Esophagus squamous epithelium (tissue), 5 donors: ENCODE measurements at places on chromosomes 2 and 18.

DNA sequence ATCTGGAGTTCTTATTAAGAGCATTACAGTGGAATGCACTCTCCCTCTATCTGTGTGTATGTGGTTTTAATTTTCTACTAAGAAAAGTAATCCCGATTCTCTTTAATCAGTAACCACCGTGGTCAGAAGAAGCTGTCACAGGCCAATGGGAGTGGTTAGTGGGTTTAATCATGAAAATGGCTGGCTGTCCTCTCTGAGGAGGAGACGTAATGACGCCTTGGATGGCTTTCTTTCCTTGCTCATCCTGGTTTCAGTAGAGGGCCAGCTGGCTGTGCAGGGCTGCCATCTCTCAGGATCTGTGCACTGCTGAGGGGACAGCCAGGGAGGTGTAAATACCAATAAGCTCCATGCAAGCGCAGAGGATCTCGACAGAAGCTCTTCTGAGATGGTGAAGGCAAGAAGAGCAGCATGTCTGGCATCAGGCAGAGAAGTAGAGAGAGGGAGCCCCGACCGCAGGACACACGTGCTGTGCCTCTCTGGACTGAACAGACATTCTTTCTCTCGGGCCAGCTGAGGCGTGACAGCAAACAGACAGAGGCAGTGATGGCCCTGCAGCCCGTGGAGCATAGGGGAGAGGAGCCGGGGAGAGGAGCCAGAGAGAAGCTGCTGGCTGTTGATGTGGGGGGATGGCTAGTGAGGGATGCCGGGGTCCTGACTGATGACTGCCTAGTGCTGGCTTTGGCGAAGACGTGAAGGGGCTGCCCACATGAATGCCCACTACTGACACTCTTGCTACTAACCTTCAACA, 65.1 kb upstream of the DAPL1 start:
- no peak for DNase-seq

GRCh38 chr2:170554278-170554955, 160.7 kb upstream of the SP5 start:
- DNase-seq = no peak

DNA sequence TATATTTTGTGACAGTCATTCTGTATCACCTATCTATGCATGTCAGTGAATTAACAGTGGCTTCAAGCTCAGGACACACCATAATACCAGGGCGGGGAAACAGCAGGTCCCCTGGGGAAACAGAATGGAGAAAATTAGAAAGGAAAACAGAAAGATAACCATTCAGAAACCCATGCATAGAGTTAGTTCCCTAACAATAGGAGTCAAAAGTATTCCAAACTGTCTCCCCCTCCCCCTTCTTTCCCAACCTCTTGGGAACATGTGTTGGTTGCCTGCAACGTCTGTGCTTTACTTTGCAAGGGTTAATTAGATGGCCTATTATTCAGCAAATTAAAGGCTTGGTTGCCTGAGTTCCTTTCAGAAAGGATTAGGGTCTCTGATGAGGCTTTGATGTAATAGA, 176.4 kb downstream of the MYO3B start:
- no peak for DNase-seq

- DNase-seq = no peak
These were observed 8.7 kb downstream of the GLS start for GRCh38 chr2:190889175-190889943.

GRCh38 chr2:160076241-160076640, 13.8 kb upstream of the PLA2R1 start:
- DNase-seq = no peak

DNA sequence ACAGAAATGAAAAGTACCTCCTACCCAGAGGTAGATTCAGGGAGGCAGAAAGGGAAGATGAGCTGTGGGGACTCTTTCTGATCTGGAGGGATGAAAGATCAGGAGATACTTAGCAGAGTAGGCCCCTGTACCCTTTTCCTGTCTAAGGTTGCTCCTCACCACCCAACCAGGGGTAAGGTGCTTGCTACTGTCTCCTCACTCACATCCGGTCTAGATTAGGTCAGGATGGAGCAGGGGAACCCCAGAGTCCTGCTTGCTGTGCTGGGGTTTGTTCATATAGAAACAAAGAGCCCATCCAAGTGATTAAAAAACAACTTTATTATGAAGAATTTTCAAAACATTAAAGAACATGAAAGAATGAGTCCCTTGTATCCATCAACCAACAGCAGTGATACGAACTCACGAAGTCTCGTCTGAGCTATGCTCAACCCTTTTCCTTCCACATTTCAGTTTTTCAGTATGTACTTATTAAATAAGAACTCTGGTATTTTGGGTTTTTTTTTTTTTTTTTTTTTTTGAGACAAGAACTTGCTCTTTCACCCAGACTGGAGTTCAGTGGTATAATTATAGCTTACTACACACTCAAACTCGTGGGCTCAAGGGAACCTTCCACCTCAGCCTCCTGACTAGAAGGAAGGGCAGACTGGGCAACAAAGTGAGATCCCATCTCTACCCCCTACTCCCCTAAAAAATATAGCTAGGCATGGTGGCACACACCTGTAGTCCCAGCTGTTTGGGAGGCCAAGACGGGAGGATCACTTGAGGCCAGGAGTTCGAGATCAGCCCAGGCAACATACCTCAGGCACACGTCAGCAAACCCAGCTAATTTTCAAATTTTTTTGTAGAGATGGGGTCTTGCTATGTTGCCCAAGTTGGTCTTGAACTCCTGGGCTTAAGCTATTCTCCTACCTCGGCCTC, 28.5 kb upstream of the MCFD2 start:
- DNase-seq = no peak

GRCh38 chr2:9974343-9974742, 22.9 kb downstream of the GRHL1 start:
- no peak for DNase-seq

DNA sequence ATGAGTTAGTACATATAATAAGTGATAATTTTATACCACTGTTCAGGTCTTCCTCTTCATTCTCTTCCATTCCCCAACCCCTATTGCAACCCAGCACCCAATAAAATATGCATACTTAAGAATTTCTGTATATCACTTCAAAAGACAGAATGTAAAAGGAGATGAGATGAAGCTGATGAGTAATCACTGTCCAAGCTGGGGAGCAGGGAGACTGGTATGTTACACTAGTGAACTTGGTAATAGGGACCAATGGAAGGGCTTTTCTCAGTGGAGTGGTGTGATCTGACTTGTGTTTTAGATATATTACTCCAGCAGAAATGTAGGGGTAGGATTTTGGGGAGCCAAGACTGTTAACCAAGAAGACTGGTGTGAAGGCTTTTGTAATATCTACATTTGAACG, 18.0 kb upstream of the ARHGAP28 start:
- no peak for DNase-seq

DNA sequence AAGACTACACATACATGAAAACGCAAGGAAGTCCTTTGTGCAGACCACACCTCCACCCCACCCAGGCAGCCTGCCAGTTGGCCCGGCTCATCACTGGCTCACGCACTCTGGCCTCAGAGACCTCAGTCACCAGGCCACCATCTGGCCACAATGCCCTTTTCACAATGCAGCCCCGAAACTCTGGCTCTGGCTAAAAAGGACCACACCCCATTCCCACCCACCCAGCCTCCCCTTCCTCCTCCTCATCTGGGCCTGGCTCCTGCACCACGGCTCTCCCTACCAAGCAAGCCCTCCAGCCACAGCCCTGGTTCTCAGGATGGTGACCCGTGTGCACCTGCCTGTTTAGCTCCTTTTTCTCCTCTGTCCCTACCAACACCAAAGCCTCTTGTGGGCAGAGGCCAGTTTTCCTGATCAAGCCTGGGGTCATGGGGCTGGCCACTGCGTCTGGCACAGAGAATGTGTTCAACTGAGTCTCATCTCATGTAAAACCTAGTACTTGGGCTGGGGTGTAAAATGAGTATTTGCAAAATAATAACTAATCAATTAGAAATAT, 7.4 kb downstream of the HDAC4 start:
- no peak for DNase-seq

GRCh38 chr2:136075476-136075875, 42.5 kb downstream of the CXCR4 start:
- DNase-seq = no peak

- DNase-seq = no peak
These were observed 49.0 kb upstream of the HAAO start for GRCh38 chr2:42841344-42841743.
